ENCODE measurements at places on chromosomes 3 and 15.

GRCh38 chr3:128360705-128361271 is 105.9 kb downstream of the DNAJB8 start:
- no peak for DNase-seq

DNA sequence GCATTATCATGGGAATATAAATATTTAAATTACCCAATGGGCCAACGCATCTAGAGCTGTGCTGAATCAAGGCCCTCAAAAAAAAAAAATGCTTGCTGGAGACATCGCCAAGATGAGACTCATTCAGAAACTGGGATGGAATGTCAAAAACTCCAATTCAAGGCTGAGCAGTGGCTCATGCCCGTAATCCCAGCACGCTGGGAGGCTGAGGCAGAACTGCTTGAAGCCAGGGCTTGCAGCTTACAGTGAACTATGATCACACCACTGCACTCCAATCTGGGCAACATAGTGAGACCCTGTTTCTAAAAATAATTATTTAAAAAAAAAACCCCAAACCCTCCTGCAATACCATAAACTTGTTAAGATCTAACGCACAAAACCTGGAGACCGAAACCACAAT is 3.1 kb upstream of the CACNA1D start:
- DNase-seq: no peak

GRCh38 chr3:140088513-140088912 is 153.5 kb downstream of the CLSTN2 start:
- DNase-seq: no peak

DNA sequence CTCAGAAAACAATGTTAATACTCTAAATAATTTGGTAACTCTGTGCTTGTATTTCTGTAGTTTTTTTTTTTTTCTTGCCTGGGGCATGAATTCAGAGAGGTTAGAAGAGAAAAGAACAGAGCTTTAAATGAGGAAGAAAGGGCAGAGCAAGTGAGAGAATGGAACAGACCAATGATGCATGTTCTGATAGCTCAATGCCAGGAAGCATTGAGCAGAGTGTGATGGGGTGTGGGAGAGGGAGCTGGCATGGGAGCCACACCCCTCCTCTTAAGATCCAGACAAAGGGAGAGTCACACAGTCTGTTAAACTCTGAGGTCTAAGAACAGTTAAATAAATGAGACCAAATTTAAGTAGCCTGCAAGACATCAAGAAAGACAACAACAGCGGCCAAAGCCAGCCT is 538.6 kb downstream of the TUSC7 start:
- DNase-seq: no peak

DNA sequence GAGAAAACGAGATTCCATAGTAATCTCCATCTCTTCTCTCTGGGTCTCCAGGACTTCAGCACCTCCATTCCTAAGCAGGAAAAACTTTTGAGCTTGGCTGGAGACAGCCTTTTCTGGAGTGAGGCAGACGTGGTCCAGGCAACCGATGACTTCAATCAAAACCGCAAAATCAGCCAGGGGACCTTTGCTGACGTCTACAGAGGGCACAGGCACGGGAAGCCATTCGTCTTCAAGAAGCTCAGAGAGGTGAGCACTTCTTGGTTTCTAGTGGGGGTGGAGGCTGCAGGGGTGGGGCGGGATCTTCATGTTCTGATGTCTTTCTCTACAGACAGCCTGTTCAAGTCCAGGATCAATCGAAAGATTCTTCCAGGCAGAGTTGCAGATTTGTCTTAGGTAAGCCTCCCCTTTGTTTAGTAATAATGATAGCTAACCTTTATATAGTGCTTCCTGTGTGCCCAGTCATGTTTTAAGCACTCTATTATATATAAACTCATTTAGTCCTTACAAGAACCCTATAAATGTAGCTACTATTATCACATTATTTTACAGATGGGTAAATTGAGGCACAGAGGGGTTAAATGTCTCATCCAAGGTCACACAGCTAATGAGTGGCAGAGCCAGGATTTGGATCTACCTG is 35.0 kb upstream of the TATDN2 start:
- DNase-seq: no peak
